Stimulated activated CD8-positive, alpha-beta memory T cell treated with anti-CD3 and anti-CD28 coated beads, Interleukin-15, amount 100 ng/mL, for 4 hours (primary cell): ENCODE measurements at places on chromosomes 7 and 10.

GRCh38 chr10:12262278-12262981 lies 66.4 kb downstream of the CDC123 start:
- DNase-seq: no peak

DNA sequence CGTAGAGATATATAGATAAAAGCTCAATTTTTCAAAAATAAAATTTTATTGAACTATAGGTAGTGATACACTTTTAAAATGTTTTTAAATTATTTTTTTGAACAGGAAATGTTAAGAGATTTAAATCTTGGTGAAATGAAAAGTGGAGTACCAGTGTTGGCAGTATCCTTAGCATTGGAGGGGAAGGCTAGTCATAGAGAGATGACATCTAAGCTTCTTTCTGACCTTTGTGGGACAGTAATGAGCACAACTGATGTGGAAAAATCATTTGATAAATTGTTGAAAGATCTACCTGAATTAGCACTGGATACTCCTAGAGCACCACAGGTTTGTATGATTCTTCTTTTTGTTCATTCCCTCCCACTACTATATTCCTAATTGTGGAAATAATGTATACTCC lies 15.8 kb downstream of the PDCD4 start:
- DNase-seq: no peak

DNA sequence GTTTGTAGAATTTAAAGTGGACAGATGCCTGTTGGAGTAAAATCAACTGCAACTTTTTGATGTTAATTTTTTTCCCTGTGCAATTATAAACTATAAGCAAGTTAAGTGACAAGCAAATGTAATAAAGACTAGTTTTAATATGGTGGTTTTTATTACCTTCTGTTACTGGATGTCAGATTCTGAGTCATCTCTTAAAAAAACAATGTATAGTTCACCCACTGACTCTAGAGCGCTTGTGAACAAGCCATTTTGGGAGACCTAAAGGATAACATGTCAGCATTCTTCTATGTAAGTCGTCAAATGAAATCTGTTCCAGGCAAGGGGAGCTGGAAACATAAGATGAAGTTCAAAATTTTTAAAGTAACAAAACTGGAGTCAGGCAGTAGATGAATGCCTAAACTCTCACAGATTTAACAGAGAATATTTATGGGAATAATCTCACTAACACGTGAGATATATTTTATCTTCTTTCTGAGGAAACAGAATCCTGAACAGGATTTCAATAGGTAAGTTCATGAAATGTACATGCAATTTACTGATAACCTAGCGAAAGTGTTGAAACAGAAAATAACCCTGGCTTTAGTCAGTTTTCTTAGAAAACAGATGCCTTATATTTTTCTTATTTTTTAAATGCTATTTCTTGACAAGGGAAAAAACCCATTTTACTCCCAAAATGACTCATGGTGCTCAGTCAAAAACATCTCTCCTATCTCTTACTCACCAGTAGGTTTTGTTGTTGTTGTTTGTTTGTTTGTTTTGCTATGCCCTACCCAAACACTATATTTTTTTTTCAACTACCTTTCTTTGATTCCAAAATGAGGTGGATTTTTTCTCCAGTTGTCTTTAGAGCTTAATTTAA lies 91.7 kb downstream of the SLC39A12 start:
- DNase-seq: no peak

DNA sequence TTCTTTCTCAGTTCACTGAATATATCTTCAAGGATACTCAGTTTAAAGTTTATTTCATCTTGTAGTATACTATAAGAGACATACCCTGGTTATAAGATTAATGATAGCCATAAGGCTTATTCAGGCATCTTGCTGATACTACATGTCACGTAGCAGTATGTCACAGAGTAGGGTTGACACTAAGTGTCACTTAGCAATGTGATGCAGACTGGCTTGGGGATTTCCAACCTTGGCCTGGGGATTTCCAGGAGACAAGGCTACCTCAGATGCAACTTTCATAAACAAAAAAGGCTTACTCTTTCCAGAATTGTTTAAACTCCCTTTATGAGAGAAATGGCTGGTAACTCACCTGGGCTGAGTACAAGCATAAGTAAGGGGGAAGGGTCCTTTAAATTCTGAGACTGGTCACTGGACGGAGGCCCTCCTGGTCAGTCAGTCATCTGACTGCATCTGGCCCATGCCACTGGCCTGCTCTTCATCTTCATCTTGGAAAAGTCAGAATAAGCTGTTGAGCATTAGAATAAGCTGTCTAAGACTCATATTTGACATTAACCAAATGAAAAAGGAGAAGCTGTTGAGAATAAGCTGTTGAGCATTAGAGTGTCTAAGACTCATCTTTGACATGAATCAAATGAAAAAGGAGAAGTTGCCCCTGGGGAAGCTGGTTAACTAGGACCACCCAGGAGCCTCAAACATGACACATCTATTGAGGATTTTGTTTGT lies 9.5 kb downstream of the SLC13A1 start:
- no peak for DNase-seq

GRCh38 chr7:20329389-20330238 lies 1.1 kb upstream of the ITGB8 start:
- DNase-seq: no peak

DNA sequence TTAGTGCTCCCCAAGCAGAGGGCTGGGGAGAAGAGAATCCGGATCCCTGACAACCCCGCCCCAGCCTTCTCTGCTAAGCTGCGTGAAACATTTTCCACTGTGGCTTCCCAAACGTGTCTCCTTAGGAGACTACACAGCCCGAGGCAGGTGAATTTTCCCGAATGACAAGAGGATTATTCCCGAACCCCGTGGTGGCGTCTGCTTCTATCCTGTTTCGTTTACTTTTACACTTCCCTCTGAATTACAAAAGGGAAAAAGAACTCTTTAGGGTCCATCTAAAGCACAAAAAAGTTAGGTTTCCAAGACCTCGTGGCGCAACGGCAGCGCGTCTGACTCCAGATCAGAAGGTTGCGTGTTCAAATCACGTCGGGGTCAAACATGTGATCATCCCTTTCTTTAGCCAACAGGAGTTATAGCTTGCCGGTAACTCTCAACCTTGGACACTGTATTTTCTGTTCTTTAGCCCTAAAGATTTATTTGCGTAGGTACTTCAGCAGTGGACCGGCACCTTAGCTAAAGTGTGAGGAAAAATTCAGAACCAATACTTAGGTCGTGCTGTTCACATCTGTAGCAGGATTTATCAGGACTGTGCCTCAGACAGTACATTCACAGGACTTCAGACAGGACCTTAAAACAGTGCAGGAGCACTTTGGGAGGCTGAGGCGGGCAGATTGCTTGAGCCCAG lies 3.2 kb upstream of the ZNF789 start:
- DNase-seq: no peak

DNA sequence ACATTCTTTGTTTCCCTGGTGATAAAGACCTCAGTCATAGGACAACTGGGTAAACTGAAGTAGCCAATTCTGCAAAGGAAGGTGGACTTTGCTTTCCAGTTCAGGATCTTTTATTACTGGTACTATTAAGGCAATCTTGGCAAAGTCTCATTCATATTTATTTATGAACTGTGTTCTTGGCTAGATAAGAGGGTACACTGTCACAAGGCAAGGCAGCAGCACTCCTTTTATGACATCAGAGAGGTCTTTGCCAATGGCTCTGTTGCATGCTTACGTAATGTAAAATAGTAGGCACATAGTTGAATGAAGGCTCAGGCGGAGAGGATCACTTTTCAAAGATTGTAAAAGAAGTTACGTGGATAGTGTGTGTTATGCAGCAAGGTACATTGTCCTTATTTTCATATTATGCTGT lies 63.7 kb upstream of the PDK4 start:
- DNase-seq: no peak

- no peak for DNase-seq
These were observed 16.8 kb downstream of the SLC18A2 start for GRCh38 chr10:117257721-117258120.

DNA sequence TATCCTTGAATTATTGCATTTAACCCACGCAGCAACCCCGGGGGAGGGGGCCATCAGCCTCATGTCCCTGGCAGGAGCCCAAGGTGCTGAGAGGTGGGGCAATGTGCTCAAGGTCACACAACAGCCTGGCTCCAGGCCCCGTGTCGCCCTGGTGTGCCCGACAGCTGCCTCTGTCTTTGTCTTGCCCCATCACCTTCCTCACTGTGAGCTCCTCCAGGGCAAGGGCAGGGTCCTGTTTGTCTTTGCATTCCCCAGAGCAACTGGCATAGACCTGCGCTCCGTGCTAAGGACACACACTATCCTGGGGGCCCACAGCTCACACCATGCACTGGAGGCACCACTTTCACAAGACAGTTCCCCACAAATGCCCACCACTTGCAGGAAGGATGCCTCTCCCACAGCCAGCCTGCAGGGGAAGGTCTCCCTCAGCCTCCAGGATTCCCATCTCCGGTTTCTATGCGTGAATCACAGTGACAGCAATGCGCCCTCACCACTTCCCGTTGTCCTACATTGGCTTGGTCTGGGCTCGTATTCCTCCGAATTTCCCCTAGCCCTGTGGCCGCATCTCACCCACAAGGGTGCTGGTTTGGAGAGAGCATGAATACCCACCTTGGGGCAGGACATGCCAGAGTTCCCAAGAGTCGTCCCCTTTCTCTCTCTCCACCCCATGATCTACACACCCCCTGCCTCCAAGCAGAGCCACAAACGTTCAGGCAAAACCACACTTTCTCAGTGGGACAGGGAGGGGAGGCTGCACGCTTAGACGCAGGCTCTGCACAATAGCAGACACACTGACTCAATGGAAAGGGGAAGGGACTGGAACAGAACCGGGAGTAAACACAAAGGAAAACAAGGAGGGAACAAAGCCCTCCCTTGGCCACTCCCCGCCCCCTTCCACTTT lies 10.3 kb downstream of the ITPRIP start:
- DNase-seq: no peak

DNA sequence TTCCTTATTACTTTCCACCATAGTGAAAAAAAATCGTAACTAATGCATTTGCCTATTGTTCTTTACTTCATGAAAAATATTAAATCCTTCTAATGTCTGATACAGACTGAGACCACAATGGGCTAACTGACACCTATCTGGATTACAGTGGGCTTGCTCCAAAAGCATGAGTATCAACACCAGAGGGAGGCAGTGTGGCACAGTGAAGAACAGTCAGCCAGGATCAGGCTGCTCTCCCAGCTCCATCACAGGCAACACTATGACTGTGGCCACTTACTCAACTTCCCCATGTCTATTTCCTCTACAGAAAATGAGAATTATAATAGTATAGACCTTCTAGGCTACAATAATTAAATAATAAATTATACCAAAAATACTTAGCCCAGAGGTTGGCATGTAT lies 97.2 kb downstream of the SLC25A13 start:
- no peak for DNase-seq

DNA sequence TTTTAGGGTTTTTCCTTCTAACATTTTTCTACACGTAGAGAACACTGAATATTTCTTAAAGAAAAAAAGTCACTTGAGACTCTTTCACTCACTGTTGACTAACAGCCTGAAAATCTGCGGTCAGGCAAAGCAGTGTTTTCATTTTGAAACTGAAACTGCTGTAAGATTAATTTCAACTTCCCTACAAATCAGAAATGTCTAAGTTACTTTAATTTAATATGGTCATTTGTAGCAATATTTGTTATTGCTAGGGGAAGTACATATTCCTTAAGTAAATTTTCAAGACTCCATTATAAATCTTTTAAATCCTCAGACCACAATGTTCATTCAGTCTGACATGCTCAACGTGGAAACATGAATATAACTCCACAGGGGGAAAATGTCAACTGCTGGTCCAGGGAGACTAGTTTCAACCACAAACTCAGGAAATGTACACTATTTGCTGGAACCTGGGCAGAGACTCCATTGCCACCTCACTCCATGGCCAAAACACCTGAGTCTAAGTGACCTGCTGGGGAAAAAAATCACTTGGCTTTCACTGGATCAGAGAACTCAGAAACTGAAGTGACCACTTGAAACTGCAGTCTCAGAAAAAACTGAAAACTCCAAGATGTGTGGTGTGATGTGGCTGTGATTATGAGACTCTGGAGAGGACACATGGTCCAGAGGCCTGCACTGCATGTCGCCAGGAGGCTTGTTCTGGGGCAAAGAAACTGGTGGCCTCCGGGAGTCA lies 161.2 kb downstream of the TAX1BP1 start:
- no peak for DNase-seq

DNA sequence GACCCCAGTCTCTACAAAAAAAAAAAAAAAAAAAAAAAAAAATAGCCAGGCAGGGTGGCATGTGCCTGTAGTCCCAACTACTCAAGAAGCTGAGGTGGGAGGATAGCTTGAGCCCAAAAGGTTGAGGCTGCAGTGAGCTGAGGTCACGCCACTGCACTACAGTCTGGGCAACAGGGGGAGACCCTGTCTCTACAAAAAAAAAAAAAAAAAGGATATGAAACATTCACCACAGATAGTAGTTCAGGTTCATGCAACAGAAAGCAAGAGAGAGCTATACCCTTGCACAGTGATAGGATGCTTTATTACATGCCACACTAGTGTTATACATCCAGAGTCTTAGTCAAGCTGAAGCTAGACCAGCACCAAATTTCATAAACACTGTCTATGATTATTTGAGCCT lies 148.4 kb upstream of the KAT6B start:
- no peak for DNase-seq

- no peak for DNase-seq
These were observed 271.7 kb downstream of the ANKRD7 start for GRCh38 chr7:118496138-118496644.

DNA sequence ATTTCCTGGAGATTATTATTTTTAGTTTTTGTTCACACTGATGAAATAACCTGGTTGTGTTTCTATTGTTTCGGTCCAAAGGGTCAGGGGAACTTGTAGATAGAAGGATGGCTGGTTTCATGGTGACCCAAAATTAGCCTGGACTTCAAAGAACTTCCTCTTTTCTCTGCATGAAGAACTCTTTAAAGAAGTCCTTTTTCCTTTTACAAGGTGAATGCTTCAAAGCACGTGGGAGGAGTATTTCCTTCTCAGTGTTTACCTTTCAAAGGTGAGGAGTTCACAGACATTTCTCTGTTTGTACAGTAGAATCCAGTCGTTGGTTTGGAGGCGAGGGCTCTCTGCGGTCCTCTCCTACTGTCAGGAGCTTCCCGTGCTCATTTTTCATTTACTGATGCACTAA lies 561.7 kb downstream of the GATA3 start:
- DNase-seq: no peak

GRCh38 chr7:28723336-28723735 lies 234.8 kb downstream of the TRIL start:
- DNase-seq: no peak

DNA sequence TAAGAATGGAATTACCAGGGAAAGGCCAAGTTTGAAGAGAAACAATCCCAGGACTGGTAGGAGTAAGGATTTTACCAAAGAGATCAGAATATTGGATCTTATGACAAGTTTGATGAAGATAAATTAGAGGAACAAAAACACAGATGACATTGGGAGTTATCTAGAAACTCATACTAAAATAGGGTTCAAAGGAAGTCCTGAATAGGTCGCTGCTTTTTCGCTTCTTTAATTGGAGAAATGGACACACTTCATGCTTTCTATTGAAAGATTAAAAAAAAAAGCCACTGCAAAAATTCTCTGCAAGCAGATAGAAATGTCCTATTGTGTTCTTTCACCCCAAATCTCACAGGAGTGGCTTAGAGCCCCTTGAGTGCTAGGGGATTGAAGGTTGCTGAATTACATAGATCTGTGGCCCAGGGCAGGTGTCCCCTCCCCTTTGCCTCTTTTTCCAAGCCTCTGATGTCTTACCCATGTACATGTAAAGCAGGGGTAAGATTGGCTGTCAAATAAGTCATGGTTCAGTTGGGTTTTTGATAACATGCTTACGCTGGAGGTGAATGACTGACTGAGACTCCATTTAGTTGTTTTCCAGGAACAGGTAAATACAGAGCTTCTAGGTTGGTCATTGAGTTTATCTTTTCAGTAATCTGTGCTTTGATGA lies 152.0 kb downstream of the OR13A1 start:
- DNase-seq: no peak
